ENCODE measurements at places on chromosomes 11 and 22.

DNA sequence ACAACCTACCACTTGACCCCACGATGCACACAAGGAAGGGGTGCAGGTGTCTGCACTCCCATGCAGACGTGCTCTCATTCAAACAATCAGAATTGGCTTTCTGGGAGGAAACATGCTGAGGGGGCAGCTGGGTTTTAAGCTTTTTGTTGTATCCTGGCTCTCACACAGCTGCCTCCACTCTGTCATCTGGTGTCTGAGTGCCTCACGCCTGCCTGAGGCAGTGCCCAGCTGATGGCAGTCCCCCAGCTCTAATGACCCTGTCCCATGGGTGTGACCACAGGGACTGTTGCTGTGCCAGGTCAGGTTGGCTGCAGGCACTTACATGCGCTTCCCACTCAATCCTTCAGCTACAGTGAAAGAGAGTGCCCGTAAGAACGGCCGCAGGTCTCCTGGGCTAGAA, 53.7 kb downstream of the ARFGAP3 start:
- no peak for DNase-seq

DNA sequence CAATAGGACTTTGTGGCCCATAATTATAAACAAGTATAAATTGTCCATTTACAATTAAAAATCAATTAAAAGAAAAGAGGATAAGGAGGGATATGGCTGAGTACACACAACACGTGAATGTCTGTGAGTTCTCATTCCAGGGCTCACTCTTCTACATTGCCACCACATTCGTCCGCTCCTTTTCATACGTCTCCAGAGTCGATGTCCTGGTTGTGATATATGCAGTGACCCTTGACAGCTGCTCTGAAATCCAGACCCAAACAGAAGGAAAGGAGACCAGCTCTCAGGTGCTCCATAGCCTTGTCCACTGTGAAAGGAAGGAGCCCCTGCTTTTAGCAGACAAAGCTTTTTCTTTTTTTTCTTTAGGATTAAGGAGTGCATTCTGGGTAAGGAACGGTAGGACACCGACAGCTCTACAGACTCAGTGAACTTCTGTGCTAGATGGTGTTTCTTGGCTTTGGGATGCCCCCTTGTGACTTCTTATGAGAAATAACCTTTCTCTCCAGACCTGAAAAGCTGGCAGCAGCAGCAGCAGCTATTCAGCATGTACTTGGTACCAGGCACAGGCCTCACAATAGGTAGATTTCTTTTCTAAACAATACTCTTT, 19.7 kb upstream of the DNAJB13 start:
- peak; percentile 65 for DNase-seq

- DNase-seq: no peak
Observed at GRCh38 chr11:126797457-126798169, 203.0 kb downstream of the KIRREL3 start.

DNA sequence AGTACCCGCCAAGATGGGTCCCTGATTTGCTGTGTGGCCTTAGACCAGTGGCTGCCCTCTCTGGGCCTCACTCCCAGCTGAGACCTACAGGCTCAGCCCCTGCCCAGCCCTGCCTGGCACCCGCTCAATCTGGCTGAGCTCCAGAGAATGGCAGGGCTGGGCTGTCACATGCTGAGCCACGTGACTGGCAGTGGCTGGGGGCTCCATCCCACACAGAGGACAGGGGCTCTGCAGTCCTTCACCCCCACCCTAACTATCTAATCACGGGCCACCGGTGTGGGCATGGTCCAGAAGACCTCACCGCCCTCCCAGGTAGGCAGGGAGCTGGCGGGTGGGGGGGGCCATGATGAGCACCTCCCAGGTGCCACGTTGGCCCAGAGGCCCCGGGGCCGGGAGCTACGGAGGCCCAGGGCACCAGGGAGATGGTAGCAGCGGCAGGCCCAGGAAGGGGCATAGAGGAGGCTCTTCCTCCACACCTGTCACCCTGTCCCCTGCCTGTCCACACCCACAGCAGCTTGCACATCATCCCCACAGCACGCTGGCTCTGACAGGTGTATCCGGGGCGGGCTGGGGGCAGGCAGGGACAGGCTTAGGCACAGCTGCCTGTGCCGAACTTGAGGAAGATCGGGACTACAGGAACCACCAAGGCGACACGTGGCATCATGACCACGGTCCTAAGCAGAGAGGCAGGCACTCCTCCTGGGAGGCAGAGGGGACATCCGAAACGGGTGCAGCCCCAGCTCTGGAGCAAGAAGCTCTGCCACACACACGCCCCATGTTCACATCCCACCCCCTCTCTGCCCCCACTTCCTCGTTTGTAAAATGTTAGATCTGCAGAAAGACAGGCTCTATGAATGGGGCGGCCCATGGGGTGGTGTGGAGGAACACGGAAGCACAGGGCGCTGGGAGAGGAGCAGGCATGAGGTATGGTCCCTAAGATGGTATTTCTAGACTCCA, 1.5 kb upstream of the ALDH3B1 start:
- DNase-seq: no peak

DNA sequence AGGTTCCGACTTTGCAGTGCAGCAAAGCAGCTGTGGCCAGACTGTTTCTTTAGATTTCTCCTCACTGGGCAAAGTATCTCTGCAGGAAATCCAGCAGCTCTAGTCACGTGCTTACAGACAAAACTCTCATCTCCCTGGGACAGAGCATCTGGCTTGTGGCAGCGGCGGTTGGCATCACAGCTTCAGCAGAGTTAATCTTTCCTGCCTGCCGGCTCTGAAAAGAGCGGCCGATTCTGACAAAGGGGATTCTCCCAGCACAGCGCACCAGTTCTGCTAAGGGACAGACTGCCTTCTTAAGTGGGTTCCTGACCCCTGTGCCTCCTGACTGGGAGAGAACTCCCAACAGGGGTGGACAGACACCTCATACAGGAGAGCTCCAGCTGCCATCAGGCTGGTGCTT, 1357.3 kb upstream of the TENM4 start:
- DNase-seq: no peak

DNA sequence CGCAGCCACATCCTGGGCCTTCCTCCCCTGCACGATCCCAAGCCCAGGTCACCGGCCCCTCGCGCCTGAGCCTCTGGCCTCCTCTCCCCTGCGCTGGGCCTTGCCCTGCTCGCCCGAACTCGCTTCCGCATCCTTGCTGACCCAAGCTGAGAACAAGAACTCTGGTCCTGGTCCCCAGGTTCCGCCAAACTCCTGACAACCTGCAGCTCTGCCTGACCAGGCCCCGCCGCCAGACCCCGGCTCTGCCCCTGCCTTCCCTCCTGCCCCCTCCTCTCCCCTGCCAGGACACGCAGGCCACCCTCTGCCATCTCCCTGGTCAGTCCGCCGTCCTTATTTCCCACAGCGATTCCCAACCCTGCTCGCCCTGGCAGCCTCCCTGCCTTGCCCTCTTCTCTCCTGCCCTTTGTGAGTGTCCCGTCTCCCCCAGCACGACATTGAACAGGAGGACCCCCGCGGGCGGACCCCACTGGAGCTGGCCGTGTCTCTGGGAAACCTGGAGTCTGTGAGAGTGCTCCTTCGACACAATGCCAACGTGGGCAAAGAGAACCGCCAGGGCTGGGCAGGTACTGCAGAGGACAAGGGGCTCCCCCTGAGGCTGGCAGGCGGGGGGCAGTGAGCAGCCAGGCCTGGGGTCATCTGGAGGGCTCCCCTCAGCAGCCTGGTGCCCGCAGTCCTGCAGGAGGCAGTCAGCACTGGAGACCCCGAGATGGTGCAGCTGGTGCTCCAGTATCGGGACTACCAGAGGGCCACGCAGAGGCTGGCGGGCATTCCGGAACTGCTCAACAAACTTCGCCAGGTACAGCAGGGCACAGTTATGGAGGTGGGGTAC, 762 bp downstream of the ANKRD13D start:
- DNase-seq: no peak

DNA sequence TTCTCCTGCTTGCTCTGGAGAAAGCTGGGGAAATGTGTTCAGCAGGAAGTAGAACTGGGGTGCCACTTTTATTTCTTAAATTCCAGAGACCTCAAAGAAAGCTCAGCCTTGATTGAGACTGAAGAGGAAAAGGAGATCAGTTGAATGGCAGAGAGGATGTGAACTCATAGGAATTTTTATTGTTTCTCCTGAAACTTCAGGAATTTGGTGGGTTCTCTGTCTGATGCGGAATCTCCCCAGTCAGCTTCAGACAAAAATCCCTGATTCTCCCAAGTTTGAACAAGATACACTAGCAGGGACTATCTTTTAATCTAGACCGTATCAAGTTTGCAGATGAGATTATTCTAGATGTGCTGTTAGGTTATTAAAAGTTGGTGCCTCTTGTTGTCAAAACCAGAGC, 23.0 kb downstream of the EHF start:
- DNase-seq: no peak

- peak; percentile 34 for DNase-seq
Observed at GRCh38 chr11:65425971-65426838, 3.6 kb downstream of the NEAT1 start.

All from SK-N-DZ (cell line).